ENCODE measurements at places on chromosomes 2 and 18.

GRCh38 chr2:32402091-32402490 lies 45.3 kb downstream of the BIRC6 start:
- no peak for DNase-seq

DNA sequence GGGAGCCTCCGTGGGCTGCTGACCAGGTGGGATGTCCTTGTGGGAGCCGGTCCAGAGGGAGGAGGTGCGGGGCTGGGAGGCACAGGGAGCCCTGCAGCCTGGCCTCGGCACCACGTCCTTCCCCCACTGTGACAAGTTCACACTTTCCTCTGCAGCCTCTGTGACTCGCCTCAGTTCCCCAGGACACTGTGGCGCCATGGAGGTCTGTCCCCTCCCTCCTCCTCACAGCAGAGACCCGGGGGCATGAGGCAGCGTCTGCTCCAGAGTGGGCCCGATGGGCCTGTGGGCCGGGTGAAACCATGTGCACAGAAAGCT lies 27.3 kb upstream of the KCNG2 start:
- no peak for DNase-seq

DNA sequence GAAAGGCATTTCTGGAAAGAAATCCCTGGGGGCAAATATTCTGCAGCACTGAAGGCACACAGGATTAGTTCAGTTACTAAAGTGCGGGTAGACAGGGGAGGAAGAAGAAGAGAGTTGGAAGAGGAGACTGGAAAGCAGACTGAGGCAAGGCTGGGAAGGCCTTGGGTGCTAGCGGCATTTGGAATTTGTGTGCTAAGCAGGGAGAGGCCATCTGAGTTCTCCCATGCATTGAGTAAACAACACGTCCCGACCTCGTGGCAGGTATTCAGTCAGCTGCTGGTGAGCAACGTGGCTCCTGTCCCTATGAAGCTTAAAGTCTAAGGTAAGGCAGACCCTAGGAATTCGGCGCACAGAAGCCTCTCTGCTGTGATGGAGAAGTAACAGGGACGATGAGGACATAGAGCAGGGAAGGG lies 30.7 kb downstream of the ATP8B1 start:
- no peak for DNase-seq

GRCh38 chr18:25927830-25928229 lies 162.6 kb downstream of the SS18 start:
- DNase-seq: no peak

GRCh38 chr2:1521878-1522830 lies 108.9 kb downstream of the TPO start:
- DNase-seq: no peak

- DNase-seq: no peak
These were observed 13.3 kb upstream of the TMEM214 start for GRCh38 chr2:27019459-27019858.

DNA sequence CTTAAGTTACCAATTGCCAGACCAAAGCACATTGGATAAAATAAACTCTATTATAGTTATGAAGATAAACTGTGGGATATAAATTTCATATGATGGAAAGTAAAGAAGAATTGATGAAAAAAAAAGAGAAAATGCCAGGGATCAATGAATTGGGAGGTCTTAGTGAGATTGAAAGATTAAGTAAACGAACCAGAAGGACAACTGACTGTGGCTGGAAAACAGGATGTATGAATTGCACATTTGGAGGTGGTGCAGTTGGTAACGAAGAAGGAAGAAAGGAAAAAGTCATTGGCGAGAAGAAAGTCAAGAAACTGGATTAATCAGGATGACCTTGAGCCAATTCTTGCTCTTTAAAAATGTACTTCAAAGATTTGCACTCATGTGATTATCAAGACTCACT lies 166.7 kb downstream of the NCK2 start:
- no peak for DNase-seq

- no peak for DNase-seq
These were observed 19.5 kb upstream of the CFAP36 start for GRCh38 chr2:55500025-55500424.

DNA sequence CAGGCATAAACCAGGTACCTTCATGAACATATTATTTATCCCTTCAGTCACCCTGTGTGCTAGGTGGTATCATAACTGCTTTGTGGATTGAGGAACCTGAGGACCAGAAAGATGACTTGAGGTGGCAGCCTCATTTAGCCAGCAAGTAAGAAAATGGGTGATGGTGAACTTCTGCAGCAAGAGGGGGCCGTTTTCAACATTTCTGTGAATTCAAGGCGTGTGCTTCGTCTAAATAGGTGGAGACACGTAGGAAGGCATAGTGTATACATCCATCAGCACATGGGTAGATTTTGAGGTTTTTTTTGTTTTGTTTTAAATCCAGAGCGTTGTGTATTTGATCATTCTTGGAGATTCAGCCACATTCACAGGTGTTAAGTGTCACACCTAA lies 118.7 kb downstream of the SPTBN1 start:
- no peak for DNase-seq

- no peak for DNase-seq
These were observed 11.7 kb downstream of the ARHGAP28 start for GRCh38 chr18:6741232-6741663.

Data from right kidney (tissue), 9 donors.